Ascending aorta (tissue), 2 donors: ENCODE measurements at places on chromosomes 7 and 10.

- no peak for DNase-seq
- no peaks in the 10 kb centered on the region for H3K36me3 ChIP-seq
- H3K4me3 ChIP-seq = no peak overlapping the region
- H3K27me3 ChIP-seq = no peaks in the 10 kb centered on the region
- H3K27ac ChIP-seq = peak overlapping the region; percentile 67
Measured at GRCh38 chr10:96188421-96188820, 58.3 kb downstream of the ZNF518A start.

DNA sequence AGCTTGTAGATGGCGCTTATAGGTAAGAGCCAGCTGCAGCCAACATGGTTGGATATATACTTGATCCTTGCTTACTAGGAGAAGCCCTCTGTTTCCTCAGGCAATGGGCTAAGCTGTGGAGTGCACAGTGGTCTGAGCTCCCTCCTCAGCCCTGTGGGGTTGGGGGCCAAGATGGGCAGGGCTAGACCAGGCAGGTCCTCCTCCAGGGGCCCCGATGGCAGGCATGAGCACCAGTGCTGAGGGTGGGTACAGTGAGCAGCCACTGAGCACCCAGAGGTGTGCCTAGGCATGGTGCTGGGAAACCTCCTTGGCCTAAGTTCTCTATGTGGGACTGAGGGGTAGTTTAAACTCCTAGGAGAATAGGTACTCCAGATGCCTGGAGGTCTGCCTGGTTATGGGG lies 680.2 kb downstream of the SUGCT start:
- no peaks in the 10 kb centered on the region for H3K27me3 ChIP-seq
- H3K4me3 ChIP-seq = no peak overlapping the region
- no peaks in the 10 kb centered on the region for H3K4me1 ChIP-seq

DNA sequence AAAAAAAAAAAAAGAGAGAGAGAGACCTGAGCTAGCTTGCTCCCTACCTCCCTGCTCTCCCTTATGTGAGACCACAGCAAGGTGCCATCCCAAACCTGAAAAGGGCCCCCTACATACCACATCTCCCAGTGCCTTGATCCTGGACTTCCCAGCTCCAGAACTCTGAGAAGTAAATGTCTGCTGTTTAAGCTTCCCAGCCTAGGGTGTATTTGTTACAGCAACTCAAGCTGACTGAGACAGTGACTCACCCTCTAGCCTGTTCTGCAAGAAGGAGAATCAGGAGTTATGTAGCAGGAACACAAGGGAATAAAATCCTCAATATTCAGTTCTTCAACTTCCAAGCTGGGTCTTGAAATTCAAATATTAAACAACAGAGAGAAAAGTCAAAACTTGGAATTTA lies 52.1 kb upstream of the TMEM72 start:
- no peaks in the 10 kb centered on the region for H3K27me3 ChIP-seq

DNA sequence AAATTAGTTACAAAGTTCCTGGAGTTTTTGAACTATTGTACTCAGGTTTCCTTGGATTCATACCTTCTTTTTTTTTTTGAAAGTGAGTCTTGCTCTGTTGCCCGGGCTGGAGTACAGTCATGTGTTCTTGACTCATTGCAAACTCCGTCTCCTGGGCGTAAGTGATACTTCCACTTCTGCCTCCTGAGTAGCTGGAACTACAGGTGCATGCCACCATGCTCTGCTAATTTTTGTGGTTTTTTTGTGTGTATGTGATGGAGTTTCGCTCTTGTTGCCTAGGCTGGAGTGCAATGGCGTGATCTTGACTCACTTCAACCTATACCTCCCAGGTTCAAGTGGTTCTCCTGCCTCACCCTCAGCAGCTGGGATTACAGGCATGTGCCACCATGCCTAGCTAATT lies 22.3 kb downstream of the MCM10 start:
- no peaks in the 10 kb centered on the region for H3K36me3 ChIP-seq
- DNase-seq = no peak
- H3K27me3 ChIP-seq = no peaks in the 10 kb centered on the region

DNA sequence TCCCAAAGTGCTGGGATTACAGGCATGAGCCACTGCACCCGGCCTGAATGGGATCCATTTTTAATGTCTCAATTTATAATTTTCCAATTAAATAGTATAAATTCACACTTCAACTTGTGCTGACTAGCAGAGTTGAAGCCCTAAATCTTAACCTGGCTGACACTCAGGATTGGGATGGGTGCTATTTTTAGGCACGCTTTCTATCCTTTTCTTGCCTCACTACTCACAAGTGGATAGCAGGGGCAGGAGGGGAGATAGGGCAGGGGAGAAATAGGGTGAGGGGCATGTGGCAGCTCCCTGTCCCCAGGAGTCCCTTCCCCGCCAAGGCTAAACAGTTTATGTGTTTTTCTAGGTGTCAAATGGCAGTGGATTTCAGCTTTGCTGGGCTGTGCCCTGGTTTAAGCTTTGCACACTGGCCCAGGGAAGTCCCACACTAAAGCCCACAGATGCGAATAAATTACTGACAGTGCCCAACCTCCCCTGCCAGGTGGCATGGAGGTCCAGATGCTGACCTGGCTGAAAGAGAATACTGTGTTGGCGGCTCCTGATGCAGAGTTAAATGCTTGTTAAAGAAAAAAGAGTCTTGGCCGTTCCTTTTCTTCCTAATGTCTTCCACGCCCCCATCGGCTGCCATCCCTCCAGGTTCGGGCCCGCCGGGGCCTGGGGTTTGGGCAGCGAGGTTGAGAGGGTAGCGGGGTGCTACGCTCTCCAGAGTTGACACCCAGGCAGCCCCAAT lies 36.2 kb upstream of the EFCAB10 start:
- H3K4me3 ChIP-seq = no peak overlapping the region
- H3K4me1 ChIP-seq = no peaks in the 10 kb centered on the region
- peaks cover 26% of the 10 kb centered on the region for H3K36me3 ChIP-seq
- DNase-seq = no peak
- no peaks in the 10 kb centered on the region for H3K27me3 ChIP-seq
- no peak overlapping the region for H3K27ac ChIP-seq

- peak; percentile 64 for DNase-seq
- peak overlapping the region; percentile 90 for H3K4me3 ChIP-seq
- no peaks in the 10 kb centered on the region for H3K4me1 ChIP-seq
- no peaks in the 10 kb centered on the region for H3K27me3 ChIP-seq
Measured at GRCh38 chr7:158829021-158829341, 328 bp downstream of the ESYT2 start.

- H3K27me3 ChIP-seq = no peaks in the 10 kb centered on the region
- peak overlapping the region; percentile 59 for H3K27ac ChIP-seq
- no peak overlapping the region for H3K4me3 ChIP-seq
- DNase-seq = no peak
- no peaks in the 10 kb centered on the region for H3K36me3 ChIP-seq
Measured at GRCh38 chr10:31025142-31025541, 6.5 kb downstream of the ZNF438 start.

DNA sequence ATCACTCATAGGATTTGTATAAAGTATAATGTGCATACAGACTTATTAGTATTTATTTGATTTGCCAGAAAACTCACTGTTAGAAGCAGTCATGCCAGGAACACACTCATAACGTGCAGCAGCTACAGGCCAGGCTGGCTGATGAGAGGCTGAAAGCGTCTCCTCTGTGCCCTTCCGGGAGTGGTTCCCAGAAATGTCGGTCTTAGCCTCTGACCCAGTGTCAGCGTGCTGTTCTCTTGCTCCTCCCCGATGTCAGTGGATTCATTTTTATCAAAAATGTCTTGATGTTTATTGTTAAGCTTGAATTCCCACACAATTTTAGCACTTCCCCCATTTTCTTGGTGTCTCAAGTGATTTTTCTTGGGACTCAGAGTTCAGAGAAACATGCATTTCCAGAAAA lies 33.3 kb upstream of the GARS1 start:
- peaks cover 33% of the 10 kb centered on the region for H3K36me3 ChIP-seq
- no peaks in the 10 kb centered on the region for H3K4me1 ChIP-seq
- no peak for DNase-seq
- no peak overlapping the region for H3K27ac ChIP-seq
- no peak overlapping the region for H3K4me3 ChIP-seq

- H3K36me3 ChIP-seq = peaks cover 24% of the 10 kb centered on the region
- H3K4me1 ChIP-seq = peaks cover 8% of the 10 kb centered on the region
- DNase-seq = no peak
- peak overlapping the region; percentile 98 for H3K27ac ChIP-seq
Measured at GRCh38 chr10:86712317-86712707, 44.0 kb downstream of the LDB3 start.

- H3K4me1 ChIP-seq = no peaks in the 10 kb centered on the region
- DNase-seq = no peak
- H3K36me3 ChIP-seq = peaks cover 9% of the 10 kb centered on the region
- no peak overlapping the region for H3K27ac ChIP-seq
- no peaks in the 10 kb centered on the region for H3K27me3 ChIP-seq
Measured at GRCh38 chr7:45013465-45013967, 13.5 kb downstream of the CCM2 start.

DNA sequence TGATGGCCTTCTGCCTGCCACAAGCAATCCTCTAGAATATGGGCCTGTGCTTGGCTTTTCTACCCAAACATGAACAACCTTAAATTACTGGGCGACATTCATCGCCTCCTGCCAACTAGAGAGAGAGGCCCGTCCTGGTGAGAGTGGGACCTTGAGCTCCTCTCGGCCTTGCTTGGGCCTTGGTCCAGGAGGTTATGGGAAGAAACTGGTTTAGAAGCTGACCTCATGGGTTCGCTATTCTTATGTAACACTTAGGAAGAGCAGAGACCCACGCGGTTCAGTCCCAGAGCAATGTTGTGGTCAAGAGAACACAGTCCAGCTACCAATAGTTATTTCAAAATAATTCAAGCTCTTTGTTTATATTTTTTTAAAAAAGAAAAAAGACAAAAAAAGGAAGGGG lies 176.3 kb upstream of the ZNF32 start:
- peaks cover 6% of the 10 kb centered on the region for H3K4me1 ChIP-seq
- DNase-seq = peak; percentile 92
- H3K27ac ChIP-seq = peak overlapping the region; percentile 88
- H3K36me3 ChIP-seq = no peaks in the 10 kb centered on the region
- H3K4me3 ChIP-seq = no peak overlapping the region

- H3K27ac ChIP-seq = peak overlapping the region; percentile 35
- no peaks in the 10 kb centered on the region for H3K27me3 ChIP-seq
- no peaks in the 10 kb centered on the region for H3K4me1 ChIP-seq
- H3K4me3 ChIP-seq = peak overlapping the region; percentile 47
Measured at GRCh38 chr10:28925121-28925663, 247.9 kb downstream of the BAMBI start.

DNA sequence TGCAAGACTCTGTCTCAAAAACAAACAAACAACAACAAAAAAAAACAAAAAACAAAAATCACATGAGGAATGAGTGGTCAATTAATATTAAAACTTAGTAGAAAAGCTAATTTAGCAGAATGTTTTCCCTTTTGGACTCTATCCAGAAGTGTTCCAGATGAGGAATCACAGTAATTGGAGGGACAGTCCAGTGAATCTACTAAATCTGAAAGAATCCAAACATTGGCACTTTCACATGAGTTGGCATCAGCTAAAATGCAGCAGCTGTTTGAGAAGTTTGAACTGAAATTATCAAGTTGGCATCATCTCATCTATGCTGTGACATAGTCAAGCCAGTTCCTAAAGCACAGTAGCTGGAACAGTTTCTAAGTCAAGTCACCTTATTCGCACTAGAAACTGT lies 367.8 kb downstream of the PPP1R3A start:
- no peak overlapping the region for H3K4me3 ChIP-seq
- no peak for DNase-seq
- no peaks in the 10 kb centered on the region for H3K4me1 ChIP-seq

GRCh38 chr10:132517951-132518521 lies 19.6 kb upstream of the INPP5A start:
- no peaks in the 10 kb centered on the region for H3K36me3 ChIP-seq
- no peaks in the 10 kb centered on the region for H3K27me3 ChIP-seq
- peaks cover 24% of the 10 kb centered on the region for H3K4me1 ChIP-seq
- H3K4me3 ChIP-seq = peak overlapping the region; percentile 45
- peak overlapping the region; percentile 97 for H3K27ac ChIP-seq

GRCh38 chr10:99875473-99875872 lies 93.0 kb downstream of the ABCC2 start:
- no peaks in the 10 kb centered on the region for H3K4me1 ChIP-seq
- no peak overlapping the region for H3K27ac ChIP-seq
- no peak for DNase-seq
- peaks cover 32% of the 10 kb centered on the region for H3K36me3 ChIP-seq
- no peaks in the 10 kb centered on the region for H3K27me3 ChIP-seq

- DNase-seq = no peak
- no peaks in the 10 kb centered on the region for H3K27me3 ChIP-seq
Measured at GRCh38 chr10:1166101-1166827, 110.1 kb downstream of the WDR37 start.

DNA sequence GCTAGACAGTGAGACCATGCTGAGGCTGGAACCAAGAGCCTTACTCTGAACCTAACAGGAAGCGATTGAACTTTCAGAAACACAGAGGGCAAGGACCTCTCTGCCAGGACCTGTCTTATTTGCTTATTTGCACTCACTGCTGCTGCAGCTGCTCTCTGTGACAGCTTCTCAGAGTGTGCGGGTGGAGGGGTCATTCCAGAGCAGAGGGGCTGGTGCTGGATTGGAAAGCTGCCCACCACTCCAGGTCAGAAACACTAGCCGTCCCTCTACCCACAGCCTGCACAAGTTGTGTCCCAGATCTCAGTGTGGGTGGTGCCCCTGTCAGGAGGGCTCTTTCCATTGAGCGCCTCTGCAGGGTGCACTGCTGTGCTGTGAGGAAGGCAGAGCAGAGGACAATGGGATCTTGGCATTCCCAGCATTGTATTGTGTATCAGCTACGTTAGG lies 126.2 kb downstream of the CCNY start:
- DNase-seq = no peak
- no peaks in the 10 kb centered on the region for H3K36me3 ChIP-seq
- no peaks in the 10 kb centered on the region for H3K27me3 ChIP-seq
- no peaks in the 10 kb centered on the region for H3K4me1 ChIP-seq
- H3K4me3 ChIP-seq = no peak overlapping the region

GRCh38 chr10:78455811-78456210 lies 422.1 kb downstream of the RPS24 start:
- no peaks in the 10 kb centered on the region for H3K27me3 ChIP-seq
- DNase-seq = no peak
- H3K4me3 ChIP-seq = no peak overlapping the region
- H3K27ac ChIP-seq = no peak overlapping the region
- no peaks in the 10 kb centered on the region for H3K4me1 ChIP-seq

DNA sequence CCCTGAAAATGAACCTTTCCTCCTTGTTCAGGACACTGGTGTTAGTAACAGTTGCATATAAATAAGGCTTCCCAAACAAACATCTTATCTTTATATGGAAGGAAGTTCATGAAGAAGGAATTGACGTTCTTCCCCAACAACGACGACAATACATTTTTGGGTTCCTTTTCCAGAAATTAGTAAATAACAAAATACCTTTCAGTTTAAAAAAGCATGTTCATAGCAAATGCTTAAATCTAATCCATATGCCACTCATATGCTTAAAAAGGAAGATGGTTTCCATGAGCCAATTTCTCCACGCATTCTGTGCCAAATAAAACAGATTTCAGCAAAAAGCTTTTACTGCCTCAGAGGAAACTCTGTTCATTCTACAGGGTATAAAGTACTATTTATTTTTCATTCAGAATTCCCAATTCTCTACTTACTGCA lies 182.6 kb downstream of the COBL start:
- no peaks in the 10 kb centered on the region for H3K27me3 ChIP-seq
- no peaks in the 10 kb centered on the region for H3K36me3 ChIP-seq
- no peak overlapping the region for H3K27ac ChIP-seq
- DNase-seq = no peak
- no peak overlapping the region for H3K4me3 ChIP-seq
- no peaks in the 10 kb centered on the region for H3K4me1 ChIP-seq
